ENCODE measurements at places on chromosomes 7 and 10.

DNA sequence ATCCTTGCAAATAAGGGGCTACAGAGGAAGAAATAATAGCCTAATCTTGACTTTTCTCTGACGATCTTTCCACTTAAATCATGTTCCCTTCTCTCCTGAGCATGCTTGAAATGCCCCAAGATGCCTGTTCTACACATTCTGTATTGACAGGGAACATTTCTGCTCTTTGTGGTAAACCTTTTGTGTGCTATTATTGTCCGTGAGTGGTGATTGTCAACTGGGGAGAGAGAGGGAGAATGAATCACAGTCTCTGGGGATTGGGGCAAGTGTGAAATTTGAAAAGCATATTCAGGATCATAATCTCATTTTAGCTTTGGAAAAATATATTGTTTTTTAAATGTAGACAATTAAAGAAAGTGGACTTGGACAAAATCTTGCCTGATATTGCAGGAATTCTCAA lies 20.6 kb downstream of the UBTD1 start:
- no peak for DNase-seq

DNA sequence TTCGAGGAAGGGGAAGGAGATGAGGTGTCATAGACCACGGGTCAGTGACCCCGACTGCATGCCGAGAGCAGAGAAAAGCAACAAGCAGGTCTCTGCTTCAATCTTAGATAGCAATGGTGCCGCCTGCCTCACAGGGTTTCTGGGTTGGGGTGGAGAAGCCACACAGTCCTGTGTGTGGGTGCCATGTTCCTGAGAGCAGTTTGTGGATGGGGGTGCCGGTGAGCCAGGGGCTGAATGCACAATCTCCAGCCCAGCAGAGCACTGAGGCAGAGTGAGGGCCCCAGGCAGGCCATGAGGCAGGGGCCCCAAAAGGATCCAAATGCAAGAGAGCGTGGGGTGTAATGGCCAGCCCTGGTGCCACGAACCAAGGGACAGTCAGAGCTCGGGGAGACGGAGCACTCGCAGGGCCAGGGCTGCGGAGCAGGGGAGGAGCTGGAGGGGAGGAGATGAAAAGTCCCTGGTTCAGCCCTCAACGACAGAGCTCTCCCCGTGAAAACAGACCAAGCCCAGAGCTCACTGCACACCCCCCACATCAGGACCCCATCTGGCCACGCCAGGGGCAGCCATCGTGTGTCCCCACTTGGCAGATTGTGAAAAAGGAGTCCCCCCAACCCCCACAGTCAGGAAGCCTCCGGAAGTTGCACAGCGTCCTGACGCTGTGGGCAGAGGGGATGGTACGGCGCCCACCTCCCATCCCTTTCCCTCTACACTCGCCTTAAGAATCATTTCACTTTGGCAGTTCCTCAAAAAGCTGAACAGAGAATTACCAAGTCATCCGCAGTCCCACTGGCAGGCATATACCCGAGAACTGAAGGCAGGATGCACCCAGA lies 19.9 kb downstream of the WDR86 start:
- DNase-seq = no peak

GRCh38 chr10:92757066-92757710 lies 67.4 kb downstream of the HHEX start:
- no peak for DNase-seq

DNA sequence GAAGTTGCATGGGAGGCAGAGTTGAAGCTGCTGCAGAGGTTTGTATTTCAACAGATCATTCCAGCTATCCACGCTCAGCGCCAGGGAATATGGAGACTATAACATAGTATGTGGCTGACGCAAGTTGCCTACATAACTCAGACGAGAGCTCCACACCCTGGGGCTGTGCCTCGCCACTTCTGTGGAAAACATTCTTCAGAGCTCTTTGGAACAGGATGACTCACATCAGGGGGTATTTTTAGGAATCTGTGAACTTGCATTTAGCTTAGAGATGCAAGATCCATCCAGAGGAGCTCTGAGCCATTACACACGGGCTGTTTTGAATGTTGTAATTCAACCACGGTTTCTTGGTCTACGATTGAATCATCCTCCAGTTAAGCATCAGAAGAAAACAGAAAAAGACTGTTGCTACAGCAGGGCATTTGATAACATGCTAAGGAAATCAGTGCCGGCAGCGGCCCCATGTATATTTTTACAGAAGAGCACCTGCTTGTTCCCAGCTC lies 481.5 kb upstream of the AKR1E2 start:
- no peak for DNase-seq

- no peak for DNase-seq
These were observed 3.1 kb downstream of the FLNC start for GRCh38 chr7:128833148-128833945.

DNA sequence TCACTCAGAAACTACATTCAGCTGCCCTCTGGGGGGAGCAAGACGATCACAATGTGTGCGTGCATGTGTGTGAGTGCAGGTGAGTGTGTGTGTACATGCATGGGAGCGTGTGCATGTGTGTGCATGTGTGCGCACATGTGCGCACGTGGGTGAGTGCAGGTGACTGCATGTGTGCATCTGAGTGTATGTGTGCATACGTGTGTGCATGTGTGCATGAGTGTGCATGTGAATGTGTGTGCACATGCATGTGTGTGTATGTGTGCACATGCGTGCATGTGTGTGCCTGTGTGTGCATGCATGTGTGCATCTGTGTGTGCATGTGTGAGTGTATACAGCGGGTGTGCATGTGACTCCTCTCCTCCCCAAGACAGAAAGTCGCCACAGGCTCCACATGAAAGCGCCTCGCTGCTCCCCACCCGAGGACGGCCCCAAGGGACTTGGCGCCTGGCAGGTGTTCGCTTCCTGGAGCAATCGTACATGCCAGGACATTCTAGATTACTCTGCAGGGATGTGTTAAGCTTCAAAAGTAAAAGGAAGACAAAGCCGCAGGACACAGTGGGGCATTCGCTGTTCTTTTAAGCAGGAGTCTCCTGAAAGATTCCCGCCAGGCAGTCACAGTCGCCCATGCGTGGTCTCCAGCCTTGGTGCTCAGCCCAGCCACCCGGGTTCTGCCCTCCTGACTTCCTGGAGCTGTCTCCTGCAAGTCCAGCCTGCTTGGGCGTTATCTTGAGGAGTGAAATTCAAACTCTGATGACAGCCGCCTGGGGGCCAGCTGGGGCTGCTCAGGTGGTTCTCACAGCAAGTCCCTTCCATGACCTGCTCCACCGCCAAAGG lies 42.0 kb upstream of the ADGRA1 start:
- no peak for DNase-seq

GRCh38 chr7:17998692-17999091 lies 29.0 kb downstream of the PRPS1L1 start:
- DNase-seq = no peak

GRCh38 chr10:71312811-71313789 lies 6.0 kb upstream of the SLC29A3 start:
- no peak for DNase-seq

Measured in stimulated activated CD8-positive, alpha-beta memory T cell treated with anti-CD3 and anti-CD28 coated beads, Interleukin-4, amount 100 ng/mL, for 4 hours (primary cell).